RWPE2 (cell line): ENCODE measurements at places on chromosomes 5 and 9.

DNA sequence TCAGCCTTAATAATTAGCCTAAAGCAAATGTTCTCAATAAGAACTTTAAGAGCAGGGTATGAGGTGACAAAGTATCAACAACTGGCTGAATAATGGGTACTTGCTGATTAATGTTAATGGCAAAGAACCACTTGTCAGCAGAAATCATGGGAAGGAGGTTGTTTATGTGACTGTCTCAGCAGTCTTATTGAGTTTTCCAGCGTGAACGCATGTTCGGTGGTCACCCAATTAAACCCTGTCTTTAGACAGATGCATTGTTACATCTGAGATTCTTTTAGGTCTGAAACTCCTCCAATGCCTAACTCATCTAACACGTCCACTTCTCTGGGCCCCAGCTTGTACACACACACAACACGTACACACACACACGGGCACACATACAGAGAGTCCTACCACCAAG is 18.2 kb upstream of the TSSK1B start:
- DNase-seq: no peak

- DNase-seq: no peak
These were observed 10.5 kb downstream of the TAL2 start for GRCh38 chr9:105672711-105673234.

GRCh38 chr5:140548791-140549190 is 1.3 kb downstream of the EIF4EBP3 start:
- no peak for DNase-seq

- DNase-seq: no peak
These were observed 6.4 kb upstream of the FPGS start for GRCh38 chr9:127796225-127796813.

GRCh38 chr5:143192191-143192900 is 211.1 kb downstream of the NR3C1 start:
- DNase-seq: no peak

GRCh38 chr5:915946-916345 is 23.3 kb downstream of the TRIP13 start:
- no peak for DNase-seq

DNA sequence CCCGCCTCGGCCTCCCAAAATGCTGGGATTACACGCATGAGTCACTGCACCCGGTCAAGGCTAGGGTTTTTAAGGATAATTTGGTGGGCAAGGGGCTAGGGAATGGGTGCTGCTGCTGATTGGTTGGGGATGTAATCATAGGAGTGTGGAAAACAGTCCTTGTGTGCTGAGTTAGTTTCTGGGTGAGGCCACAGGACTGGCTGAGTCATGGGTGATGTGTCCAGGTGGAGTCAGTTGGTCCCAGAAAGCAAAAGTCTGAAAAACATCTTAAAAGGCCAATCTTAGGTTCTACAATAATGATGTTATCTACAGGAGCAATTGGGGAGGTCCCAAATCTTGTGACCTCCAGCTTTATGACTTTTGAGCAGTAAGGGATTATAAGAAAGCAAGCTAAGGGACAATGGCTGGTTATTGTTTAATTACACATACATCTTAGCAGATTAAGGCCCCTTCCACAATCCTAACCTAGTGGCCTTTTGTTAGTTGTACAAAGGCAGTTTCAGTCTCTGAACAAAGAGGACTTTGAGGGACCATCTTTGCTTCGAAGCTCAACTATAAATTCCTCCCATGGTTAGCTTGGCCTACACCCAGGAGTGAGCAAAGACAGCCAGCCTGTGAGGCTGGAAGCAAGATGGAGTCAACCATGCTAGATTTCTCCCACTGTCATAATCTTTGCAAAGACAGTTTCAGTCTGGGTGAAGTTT is 5.5 kb upstream of the AOPEP start:
- DNase-seq: no peak

DNA sequence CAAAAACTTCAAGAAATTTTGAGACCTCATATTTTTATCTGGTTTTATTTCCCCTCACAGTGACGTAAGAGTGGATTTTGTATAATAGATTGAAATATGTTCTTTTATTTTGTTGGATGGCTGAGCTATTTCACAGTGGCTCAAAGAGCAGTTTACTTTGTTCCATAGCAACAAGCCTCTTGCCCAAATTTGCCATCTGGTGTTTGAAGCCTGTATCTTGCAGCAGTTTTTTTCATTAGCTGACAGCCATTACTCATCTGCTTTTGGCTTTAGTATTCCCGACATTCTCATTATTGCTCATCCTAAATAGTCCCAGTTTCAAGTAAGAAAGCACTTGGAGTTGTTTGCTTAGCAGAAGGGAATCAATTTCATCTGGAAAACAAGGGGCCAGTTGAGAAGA is 36.3 kb downstream of the GDA start:
- DNase-seq: no peak

GRCh38 chr5:38782180-38782835 is 63.5 kb upstream of the OSMR start:
- no peak for DNase-seq

DNA sequence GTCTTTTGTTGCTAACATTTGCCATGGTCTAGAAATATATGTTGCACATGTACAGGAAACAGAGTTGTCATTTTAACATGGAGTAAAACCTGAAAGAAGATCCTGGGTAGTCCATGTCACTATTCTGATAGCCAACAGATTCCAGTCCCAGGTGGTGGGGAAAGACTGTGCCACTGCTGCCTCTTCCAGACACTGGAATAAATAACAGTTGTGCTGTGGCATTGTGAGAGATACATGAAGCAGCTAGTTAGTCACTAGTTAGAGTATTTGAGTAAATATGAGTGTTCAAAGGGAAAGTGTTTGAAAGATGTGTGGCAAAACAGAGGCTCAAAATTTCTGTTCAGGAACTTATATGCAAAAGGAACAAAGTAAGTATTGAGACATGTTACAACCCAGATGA is 1408.3 kb downstream of the EFNA5 start:
- DNase-seq: no peak

DNA sequence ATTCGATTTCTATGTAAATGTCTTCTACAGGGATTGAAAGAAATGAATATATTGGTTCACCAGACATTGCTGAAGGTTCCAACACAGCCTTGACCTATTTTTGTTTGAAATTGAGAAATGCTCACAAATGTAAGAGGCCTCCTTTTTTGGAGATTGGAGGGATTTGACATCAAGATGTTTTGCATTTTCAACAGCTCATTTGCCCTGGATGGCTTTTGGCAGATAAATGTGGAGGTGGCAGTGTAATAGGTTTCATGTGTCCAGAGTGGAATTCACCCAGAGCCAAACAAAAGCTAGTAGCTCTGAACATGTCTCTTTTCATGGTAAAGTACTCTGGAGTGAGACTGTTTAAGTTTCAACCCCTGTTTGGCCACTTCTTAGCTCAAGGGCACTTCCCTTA is 77.3 kb downstream of the PALM2AKAP2 start:
- no peak for DNase-seq

- DNase-seq: no peak
These were observed 129.4 kb upstream of the GPR151 start for GRCh38 chr5:146645342-146645741.

DNA sequence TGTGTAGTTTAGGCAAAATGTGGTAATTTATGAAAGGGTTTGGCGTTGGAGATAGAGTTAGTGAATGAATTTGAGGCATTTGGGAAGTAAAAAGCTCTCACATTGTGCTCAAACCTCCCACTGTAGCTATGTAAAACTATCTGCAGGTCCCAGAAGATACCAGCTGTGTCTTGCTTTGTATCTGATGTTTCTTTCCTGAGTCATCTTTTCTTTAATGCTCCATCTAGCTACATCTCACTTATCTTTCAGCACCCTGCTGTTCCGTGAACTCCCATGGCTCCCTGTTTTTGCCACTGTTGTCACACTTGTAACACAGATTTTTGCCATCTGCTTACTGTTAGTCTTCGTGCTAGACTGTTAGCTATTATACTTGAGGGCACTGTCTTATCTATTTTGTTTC is 253.1 kb downstream of the NPR3 start:
- DNase-seq: no peak

GRCh38 chr9:99820685-99821395 is 845 bp upstream of the NR4A3 start:
- DNase-seq: no peak
